ENCODE measurements at places on chromosomes 2 and 18. TPM values are rescaled to one million over a fixed set of nuclear protein-coding genes. Genes with fewer than 3 reads are reported as not detected.

The ACMSD gene
- total RNA-seq, result not detected

The SNED1 gene
- total RNA-seq, result 4.9 TPM

The EVA1A gene
- total RNA-seq, result not detected

- peaks cover 7% of the 10 kb centered on the region for H3K27me3 ChIP-seq
- no peak overlapping the region for H3K27ac ChIP-seq
- H3K4me1 ChIP-seq, result no peaks in the 10 kb centered on the region
- H3K36me3 ChIP-seq, result no peaks in the 10 kb centered on the region
- no peak for DNase-seq
These were observed 22.3 kb upstream of the MBOAT2 start for GRCh38 chr2:9025746-9026145.

DNA sequence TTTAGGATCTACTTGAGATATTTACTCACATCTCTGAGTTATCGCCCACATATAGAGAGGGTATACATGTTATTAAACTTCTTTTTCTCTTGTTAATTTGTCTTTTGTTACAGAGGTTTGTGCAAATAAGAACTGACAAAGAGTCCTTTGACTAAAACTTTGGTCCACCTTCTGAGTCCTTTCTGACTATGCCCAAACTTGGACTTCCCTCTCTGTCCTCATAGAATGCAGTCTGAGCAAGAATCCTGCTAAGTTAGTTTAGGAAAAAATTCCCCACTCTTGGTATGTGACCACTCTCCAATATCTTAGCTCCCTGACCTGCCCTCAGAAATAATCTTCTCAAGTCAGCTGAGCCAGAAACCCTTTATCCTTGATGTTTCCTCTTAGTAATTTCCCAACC is 257.5 kb upstream of the REG3G start:
- no peak overlapping the region for H3K27ac ChIP-seq
- no peak overlapping the region for H3K4me3 ChIP-seq
- H3K27me3 ChIP-seq, result no peaks in the 10 kb centered on the region
- no peak for DNase-seq
- no peaks in the 10 kb centered on the region for H3K36me3 ChIP-seq

DNA sequence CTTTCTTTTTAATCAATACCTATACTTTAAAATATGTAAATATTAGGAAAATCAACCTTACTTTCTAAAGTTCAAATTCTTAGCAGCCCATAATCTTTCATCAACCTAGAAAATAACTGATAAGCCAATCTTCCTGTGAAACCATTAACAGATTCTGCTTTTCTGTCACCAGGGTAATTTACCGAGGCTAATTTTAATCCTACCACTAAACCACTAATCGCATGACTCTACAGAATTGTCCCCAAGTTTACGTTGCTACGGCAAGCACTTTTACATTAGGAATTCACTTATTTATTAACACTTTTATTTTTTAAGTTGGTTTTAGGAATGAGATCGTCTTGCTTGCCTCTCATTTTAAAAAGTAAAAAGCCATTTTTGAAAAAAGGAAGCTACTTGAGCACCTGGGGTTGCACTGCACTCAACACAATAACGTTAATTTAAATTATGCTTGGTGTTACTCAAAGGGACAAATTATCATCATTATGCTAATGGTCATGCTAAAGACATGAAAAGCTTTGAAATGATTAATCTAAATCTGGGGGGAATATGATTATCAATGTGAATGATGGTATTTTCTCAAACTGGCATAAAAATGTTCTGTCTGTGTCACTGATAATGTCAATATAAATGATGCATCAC is 10.2 kb downstream of the ZNF516 start:
- no peaks in the 10 kb centered on the region for H3K4me1 ChIP-seq
- no peaks in the 10 kb centered on the region for H3K27me3 ChIP-seq
- no peaks in the 10 kb centered on the region for H3K36me3 ChIP-seq
- no peak overlapping the region for H3K27ac ChIP-seq

DNA sequence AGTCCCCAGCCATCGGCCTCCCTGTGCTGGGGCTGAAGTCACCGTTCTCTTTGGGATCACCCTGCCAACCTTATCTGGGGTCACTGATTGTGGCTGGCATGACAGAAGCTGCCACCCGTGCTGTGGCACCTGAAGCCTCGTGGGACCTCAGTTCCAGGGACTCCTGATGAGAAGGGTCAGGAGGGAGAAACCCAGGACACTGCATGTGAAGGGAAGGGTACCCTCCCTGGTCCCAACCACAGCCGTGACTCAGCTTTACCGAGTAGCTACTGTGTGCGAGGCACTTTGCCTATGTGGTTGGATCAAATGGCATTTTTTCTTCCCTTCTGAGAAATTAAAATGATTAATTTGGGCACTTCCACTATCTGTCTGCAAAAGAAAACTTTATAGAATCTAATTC is 64.4 kb downstream of the SP110 start:
- H3K36me3 ChIP-seq, result no peaks in the 10 kb centered on the region
- H3K27ac ChIP-seq, result no peak overlapping the region
- peaks cover 5% of the 10 kb centered on the region for H3K4me1 ChIP-seq
- no peaks in the 10 kb centered on the region for H3K27me3 ChIP-seq

- no peaks in the 10 kb centered on the region for H3K36me3 ChIP-seq
- no peak for DNase-seq
- no peak overlapping the region for H3K27ac ChIP-seq
- H3K4me1 ChIP-seq, result peaks cover 3% of the 10 kb centered on the region
- H3K27me3 ChIP-seq, result peaks cover 13% of the 10 kb centered on the region
- no peak overlapping the region for H3K4me3 ChIP-seq
These were observed 456 bp downstream of the LRP1B start for GRCh38 chr2:142130111-142131009.

- no peak overlapping the region for H3K27ac ChIP-seq
- no peak for DNase-seq
- H3K27me3 ChIP-seq, result no peaks in the 10 kb centered on the region
- H3K4me3 ChIP-seq, result no peak overlapping the region
- H3K4me1 ChIP-seq, result no peaks in the 10 kb centered on the region
- peaks cover 9% of the 10 kb centered on the region for H3K36me3 ChIP-seq
These were observed 30.3 kb downstream of the ALMS1 start for GRCh38 chr2:73415906-73416305.
